ENCODE measurements at places on chromosomes 11 and 22.

DNA sequence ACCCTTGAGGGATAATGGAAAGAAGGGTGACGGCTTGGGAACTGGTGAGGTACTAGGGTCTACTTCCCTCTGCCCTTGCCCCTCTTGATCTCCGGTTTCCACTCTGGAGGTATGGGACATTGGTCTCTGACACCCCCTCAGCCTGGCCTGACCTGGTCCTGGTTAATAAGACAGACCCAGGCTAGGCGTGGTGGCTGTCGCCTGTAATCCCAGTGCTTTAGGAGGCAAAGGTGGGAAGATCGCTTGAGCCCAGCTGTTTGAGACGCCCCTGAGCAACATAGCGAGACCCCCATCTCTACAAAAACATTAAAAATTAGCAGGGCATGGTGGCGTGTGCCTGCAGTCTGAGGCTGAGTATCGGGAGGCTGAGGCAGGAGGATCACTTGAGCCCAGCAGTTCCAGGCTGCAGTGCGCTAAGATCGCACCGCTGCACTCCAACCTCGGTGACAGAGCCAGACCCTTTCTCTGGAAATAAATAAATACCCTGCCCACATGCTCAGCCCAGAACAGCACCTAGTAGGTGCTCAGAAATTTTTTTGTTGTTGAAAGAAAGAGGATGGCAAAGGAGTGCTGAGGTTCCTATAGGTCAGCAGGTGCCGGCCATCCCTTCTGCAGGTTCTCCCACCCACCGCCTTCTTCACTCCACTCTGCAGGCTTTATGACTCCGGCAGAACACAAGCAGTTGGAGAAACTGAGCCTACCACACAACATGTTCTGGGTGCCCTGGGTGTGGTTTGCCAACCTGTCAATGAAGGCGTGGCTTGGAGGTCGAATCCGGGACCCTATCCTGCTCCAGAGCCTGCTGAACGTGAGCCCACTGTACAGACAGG is 6.3 kb downstream of the BEST1 start:
- no peak for DNase-seq

DNA sequence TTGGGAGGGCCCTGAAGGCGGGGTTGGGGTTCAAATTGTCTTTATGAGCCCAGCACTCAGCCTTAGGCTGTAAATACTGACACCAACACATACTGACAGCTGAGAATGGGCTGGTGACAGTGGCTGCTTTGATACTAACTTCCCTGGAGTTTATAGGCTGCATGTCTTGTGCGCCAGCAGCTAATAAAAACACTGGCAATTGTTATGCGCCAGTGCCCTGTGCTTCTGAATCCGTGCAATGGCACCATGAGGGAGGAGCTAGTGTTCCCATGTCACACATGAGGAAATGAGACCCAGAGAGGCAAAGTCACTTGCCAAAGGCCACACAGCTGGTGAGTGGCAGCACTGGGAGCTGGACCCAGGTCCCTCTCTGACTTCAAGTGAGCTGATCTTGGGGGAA is 23.8 kb downstream of the SHISAL1 start:
- DNase-seq = no peak

DNA sequence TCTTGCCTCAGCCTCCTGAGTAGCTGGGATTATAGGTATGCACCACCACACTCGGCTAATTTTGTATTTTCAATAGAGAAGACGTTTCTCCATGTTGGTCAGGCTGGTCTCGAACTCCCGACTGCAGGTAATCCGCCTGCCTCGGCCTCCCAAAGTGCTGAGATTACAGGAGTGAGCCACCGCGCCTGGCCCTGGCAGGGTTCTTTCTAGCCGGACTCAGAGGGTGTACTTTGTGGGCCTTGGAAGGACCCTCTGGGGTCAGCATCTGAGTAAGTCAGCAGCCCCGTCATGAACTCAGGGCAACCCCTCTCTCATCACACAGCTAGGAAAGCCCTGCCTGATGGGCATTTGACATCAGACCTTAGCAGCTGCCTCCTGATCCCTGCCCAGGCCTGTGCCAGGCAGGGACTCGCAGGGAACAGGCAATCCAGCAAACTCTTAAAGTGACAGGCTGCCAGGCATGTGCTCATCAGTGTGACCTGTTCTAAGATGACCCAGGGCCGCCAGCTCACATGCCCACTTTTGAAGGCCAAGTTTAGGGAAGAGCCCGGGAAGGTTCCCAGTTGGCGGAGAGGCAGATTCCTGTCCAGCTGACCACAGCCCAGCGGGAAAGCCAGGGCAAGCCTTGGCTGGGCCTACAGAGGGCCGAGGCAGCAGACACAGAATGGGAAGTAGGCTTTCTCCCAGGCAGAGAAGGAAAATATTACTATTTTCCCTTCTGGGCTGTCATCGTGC is 92.9 kb downstream of the MORC2 start:
- DNase-seq = no peak

GRCh38 chr11:70191495-70192140 is 11.5 kb upstream of the FADD start:
- DNase-seq = no peak

DNA sequence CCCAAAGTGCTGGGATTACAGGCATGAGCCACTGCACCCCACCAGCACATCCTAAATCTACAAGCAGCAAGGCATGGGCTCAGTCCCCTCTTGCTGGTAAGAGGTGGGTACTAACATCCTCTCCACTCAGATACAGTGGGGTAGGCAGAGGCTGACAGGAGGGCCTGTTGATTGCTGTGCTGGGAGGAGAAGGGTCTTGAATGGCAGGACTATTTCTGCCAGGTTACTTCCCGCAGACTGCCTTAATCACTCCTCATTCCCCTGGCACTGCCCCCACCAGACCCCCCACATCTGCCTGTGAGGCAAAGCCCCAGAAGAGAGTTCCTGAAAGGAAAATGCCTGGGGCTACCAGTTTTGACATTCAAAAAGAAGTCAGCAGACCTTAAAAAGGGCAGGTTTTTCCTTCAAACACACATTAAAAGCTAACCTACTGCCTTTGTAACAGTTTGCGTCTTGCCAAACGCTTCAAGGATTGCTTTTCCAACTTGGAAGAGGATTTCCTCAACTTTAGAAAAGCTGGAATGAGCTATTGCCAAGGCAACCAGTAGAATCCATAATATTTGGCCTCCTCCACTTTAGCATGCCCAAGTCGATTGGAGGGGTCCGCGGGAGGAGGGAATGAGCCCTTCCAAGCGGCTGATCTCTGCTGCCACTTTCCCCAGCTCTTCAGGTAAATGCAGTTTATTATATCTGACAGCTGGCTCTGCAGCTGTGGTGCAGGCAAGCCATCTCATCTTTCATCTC is 62.0 kb downstream of the FDX1 start:
- DNase-seq = no peak

DNA sequence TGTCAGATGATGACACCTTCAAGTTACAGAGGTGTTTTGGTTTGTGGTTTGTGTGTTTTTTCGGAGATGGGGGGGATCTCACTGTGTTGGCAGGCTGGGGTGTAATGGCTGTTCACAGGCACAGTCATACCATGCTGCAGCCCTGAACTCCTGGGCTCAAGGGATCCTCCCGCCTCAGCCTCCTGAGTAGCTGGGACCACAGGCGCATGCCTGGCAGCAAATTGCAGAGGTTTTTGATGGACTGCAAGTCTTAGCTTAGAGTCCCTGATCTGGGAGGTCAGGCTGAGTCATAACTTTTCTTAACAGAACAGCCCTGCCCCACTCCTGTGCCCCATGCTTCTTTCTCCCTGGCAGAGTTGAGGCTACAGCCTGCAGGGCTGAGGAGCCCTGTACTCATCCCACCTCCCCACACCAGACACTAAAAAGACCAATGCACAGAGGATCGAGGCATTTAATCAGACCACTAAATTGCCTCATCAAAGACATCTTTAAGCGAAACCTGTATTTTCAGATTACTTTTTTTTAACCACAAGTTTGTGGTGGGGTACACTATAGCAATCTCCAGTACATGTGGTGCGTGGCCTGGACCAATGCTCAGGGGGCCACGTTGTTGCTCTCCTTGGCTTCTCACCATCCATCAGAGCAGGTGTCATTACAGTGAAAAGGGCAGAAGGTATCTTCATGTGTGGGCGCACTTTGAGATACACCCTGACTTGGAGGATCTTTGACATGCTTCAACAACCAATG is 17.1 kb upstream of the ADORA2A start:
- no peak for DNase-seq

DNA sequence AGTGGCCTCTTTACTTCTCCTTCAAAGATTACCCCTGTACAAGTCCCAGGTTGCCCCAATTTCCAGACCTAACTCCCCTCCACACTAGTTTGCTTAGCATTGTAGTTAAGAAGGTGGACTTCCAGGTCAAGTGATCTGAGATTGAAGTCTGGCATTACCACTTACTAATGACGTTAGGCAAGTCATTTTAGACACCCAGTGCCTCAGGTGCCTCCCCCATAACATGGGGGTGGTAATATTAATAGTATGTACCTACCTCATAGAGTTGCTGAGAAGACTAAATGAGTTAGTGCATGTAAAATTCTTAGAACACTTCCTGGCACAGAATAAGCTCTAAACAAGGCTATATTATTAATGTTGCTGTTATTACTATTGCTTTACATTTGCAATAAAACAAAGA is 93.4 kb downstream of the SPON1 start:
- DNase-seq = no peak

DNA sequence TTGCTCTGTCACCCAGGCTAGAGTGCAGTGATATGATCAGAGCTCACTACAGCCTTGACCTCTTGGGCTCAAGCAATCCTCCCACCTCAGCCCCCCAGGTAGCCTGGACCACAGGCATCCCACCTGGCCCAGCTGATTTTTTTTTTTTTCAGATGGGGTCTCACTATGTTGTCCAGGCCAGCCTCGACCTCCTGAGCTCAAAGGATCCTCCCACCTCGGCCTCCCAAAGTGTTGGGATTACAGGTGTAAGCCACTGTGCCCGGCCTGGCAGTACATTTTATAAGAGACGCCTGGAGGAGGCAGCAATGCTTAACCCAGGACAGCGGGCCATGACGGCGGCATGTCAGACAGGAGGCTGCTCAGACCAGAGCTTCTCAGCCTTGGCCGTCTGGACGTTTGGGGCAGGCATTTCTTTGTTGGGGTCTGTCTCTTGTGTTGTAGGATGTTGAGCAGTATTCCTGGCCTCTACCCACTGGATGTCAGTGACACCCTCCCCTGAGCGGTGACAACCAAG is 4.3 kb downstream of the LGALS2 start:
- DNase-seq = no peak

DNA sequence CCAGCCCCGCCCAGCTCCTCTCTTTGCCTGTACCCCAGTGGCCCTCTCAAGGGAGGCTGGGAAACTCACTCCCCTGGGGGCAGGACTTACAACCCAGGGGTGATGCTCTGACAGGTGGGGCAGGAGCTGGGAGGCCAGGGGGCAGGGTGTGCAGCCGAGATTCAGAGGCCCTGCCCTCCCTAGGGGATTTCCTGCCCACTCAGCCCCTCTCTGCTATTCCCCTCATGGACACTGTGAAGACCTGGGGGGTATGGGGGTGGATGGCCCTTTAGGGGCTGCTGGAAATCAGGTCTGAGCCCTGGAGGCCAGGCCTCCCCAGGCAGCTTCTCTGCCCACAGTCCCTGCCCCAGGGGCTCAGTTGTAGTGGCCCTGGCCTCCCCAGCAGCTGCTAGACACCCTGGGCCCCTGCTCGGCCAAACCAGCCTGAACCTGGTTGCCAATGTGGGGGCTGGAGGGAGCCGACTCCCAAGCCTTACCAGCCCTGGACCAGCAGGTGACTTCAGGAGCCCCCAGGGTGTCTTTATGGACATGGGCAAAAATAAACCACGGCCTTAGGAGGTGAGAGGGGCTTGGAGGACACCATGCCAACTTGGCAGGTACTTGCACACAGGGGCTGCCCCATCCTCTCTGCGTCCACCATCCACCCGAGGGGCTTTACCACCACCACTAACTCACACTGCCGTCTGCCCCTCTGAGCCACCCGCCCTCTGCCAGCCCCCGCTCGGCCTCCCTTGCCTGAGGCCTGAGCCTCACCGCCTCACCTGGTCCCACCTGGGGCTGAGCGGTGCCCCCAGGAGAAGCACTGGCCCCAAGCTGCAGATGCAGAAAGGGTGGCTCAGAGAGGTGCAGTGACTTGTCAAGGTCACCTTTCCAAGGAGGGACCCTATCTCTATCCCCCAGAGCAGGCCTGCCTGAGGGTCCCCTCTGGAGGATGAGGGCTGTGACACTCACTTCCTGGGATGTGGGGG is 2.8 kb upstream of the PHLDA2 start:
- no peak for DNase-seq

- no peak for DNase-seq
Observed at GRCh38 chr11:124068601-124069110, 27.5 kb upstream of the OR10G7 start.

GRCh38 chr11:60924906-60925853 is 920 bp downstream of the TMEM132A start:
- no peak for DNase-seq

DNA sequence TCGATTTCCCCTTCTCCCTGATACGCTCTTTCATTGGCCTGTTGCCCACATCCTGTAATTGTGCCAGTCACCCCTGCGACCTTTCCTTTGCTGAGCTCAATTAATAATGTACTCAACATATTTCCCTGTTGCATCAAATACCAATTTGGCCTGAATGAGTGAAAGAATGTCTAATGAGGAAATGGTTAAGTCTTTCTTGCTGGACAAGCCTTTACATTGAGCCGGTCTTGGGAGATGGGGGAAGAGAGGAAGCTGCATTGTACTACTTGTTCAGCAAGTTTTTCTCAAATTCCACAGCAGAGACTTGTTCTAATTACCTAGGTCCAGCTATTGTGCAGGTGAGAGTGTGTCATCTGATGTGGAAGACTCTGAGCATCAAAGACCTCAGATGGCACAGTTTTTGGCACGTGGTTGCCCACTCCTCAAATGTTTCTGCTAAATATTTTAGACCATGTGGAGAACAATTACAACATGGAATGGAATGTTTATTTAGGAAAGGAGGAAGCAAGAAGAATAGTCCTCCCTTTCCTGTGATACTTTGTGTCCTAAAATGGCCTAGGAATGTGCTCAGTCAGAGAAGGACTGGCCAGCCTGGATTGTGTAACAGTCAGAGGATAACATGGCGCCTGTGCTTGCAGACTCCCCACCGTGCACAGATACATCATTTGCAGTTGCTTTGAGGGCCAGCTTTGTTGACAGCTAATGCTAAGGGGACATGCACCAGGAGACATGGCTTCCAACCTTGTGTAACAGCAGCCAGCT is 129.5 kb upstream of the E2F8 start:
- no peak for DNase-seq

DNA sequence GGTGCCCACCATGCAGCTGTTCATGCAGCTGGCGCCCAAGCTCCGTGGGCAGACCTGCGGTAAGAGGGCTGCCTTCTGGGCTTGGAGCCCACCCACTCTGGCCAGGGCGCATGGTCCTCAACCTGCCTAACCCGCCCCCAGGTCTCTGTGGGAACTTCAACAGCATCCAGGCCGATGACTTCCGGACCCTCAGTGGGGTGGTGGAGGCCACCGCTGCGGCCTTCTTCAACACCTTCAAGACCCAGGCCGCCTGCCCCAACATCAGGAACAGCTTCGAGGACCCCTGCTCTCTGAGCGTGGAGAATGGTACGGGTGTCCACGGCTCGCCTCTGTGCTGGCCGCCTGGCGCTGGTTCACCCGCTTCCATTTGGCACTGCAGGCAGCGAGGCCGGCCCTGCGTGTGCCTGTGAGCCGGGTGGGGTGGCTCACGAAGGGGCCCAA is 11.0 kb downstream of the MUC5AC start:
- DNase-seq = no peak

GRCh38 chr11:11948242-11948947 is 60.0 kb downstream of the DKK3 start:
- DNase-seq = no peak
